Stimulated activated CD4-positive, alpha-beta T cell treated with anti-CD3 and anti-CD28 coated beads, TNF-alpha, amount 100 ng/mL, for 24 hours (primary cell): ENCODE measurements at places on chromosomes 6 and 20.
A peak's percentile ranks its signal among the peaks of the same experiment; 100 is the strongest.

GRCh38 chr6:27893836-27894807 lies 18.1 kb downstream of the OR2B2 start:
- peak; percentile 70 for DNase-seq

DNA sequence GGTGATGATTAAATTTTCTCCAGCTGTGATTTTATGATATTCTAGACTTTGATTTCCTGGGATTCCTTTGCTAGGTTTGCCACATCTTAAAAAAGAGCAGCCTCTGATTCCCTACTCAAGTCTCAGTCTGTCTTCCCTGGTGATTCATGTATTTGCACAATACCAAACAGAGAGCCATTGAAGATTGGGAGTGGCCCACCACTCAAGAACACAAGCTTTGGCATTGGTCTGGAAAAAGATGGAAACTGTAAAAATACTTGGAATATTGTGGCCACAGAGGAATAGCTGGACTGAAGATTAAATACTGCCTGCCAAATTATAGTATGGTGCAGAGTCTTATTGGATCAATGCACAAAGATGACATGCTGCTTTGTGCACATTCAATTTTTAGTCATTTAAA lies 32.9 kb downstream of the PTCHD4 start:
- no peak for DNase-seq

DNA sequence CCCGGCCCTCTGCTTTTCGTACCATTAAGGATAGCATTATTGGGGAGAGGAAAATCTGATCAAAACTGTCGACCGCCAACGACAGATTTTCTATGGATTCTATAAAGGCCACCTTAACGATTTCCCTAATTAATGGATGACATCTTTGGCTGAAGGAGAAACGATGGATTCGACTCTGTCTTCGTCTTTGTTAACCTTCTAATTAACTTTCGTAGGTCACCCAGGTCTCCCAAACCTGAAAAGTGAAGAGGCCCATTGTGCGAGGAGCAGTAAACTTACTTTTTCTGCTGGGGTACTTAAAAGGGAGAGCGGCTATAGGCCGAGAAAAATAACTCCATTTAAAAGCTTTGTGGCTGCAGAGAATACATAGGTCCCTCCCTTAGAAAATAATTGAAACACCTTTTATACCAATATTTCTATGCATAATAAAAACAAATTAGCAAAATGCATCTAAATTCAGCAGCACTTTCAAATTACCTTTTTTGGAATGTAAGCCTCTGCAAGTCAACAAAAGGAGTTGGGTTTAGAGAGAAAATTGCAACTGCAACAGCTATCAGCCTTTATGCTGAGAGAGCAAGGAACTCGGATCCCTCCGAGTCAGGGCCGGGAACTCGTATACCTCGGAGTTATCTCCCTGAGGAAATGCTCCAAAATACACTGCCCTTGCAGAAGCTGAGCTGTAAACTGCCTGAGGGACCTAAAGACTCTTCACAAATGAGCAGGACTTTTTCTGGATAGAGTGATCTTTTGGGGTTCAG lies 31.4 kb upstream of the NR2E1 start:
- no peak for DNase-seq

- DNase-seq, result no peak
Measured at GRCh38 chr6:64428186-64428585, 792.6 kb downstream of the PHF3 start.

- no peak for DNase-seq
Measured at GRCh38 chr6:88174906-88175305, 8.8 kb upstream of the CNR1 start.

GRCh38 chr6:133207754-133208153 lies 33.4 kb upstream of the EYA4 start:
- DNase-seq, result no peak

DNA sequence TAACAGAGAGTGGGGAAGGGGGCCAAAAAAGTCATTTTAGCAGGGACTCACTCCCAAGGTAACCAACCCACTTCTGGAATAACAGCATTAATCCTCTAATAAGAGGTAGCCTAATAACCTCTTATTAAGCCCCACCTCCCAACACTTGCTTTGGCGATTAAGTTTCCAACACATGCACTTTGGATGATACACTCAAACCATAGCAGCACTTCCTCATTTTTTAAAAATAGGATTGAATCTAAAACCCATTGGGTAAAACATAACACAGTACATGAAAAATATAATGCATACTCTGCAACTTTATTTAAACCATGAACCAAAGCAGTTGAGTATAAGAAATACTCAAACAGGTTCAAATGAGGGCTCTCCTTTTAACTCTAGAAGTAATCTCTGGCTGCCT lies 318.3 kb downstream of the HACE1 start:
- no peak for DNase-seq

DNA sequence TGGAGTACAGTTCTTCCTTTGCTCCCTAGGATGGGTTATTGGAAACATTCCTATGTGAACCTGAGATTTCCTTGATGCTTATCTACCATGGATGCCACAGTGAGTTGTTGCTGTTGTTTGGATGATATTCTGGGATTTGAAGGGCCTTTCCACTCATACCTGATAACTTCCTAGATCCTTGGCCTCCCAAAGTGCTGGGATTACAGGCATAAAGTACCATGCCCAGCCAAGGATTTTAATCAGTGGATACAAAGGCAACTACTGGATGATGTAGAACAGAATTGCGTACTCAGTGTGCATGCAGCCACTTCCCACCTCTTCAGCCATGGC lies 20.0 kb downstream of the PPP1R16B start:
- no peak for DNase-seq

DNA sequence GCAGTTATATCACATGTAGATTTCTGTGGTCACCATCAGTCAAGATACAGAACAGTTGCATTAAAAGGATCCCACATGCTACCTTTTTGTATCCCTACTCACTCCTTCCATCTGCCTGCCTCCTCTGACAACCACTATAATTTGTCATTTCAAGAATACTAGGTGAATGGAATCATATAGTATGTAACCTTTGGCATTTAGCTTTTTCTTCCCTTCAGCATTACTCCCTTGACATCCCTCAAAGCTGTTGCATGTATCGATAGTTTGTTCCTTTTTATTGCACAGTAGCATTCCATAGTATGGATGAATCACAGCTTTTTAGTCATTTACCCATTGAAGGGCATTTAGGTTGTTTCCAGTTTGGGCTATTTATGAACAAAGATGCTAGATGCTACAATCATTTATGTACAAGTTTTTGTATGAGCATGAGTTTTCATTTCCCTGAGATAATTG lies 26.1 kb downstream of the NCOA7 start:
- no peak for DNase-seq

- no peak for DNase-seq
Measured at GRCh38 chr6:13278164-13278563, 50.2 kb downstream of the TBC1D7 start.

- no peak for DNase-seq
Measured at GRCh38 chr6:73308712-73309534, 45.2 kb downstream of the DPPA5 start.
